ENCODE measurements at places on chromosomes 1 and 21.
A peak's percentile ranks its signal among the peaks of the same experiment; 100 is the strongest.

- no peak for DNase-seq
Observed at GRCh38 chr1:204744107-204744779, 58.7 kb upstream of the LRRN2 start.

- DNase-seq = no peak
Observed at GRCh38 chr1:46522184-46522968, 29.1 kb downstream of the KNCN start.

- peak; percentile 80 for DNase-seq
Observed at GRCh38 chr1:67149179-67149770, 14.5 kb upstream of the C1orf141 start.

- no peak for DNase-seq
Observed at GRCh38 chr1:209208648-209209047, 374.9 kb upstream of the CAMK1G start.

DNA sequence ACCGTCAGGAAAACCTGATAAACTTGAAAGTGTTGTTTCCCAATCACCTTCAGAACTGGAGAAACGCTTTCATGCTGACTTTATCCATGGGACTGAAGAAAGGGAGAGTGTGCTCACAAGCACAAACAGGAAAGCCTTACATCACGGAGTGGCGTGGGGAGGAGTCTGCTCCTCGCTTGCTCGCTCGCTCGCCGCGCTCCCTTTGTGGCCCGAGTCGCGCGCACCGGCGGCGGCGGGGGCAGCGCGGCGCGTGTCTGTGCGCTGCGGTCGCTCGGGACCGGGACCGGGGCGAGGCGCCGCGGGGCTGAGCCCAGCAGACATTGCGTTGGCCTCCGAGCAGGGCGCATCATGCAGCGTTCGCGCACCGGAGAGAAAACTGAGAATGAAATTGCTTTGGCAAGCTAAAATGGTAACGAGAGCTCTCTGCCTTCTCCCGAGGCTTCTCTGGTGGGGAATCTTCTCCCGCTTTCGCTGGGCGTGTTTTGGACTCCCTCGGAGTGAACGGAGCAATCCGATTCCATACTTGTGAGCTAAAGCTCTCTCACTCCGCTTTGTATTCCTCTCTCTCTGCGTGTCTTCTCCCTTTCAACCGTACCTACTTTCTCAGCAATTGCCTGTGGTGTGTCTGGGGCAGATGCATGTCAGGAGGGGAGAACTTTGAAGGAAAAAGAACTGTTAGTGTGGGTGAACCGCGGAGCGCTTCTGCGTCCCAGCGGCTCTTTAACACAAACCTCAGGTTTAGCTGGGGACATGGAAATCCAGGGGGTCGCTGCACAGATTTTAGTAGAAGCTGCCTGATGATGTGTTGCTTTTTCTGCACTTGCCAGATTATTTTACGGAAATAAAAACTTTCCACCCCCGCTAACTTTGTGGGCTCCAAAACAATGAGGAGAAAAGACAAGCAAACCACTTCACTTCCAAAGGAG is at the start of gene RGL1:
RGL1 (plus strand) TSS at position 205 of the 926 bp plus-strand sequence; CDS start at position 383, 178 bp downstream.
- peak; percentile 6 for DNase-seq

DNA sequence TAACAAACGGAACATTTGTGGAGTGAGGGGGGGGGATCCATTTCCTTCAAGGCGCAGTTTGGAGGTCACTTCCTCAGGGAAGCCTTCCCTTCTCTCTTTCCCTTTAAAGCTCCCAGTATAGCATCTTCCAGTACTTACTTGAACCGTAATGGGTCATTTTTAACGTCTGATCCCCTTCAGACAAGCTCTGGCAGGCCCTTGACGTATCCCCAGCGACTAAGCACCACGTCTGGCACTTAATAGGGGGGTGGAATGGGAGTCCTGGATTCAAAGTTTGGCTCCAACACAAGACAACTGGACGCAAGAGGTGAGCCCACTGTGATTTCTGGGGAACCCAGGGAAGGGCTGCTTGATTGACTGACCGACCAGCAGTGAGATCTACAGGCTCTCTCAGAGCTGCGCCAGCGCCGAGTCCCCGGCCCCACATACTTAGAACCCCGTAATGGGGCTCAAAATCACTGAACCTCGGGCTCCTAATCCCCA is 441 bp downstream of the YARS1 start:
- no peak for DNase-seq

DNA sequence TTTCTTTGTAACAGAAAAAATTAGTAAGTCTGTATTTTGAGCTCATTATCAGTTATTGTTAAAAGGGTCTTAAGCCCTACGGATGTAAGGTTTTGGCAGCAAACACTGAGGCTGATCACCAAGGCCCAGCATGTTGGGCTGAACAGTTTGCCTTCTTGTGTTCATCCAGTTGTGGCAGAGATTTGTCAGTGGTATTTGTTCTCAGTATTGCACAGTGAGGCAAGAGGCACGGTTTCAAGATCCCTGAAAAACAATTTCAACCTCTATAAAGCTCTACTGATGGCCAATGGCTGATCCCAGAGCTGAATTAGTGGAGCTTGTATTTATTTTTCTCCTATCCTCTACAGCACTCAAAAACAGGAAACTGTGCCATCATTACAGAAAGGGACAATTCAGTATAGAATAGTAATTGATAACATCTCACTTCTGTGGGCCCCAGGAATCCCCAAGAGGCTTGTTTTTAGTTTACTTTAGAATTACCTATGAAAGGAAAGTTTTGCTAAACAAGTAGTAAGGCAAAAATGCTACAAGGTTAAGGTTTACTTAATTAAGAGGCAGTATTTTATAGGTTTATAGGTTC is 191.8 kb upstream of the RAB4A start:
- DNase-seq = no peak

- no peak for DNase-seq
Observed at GRCh38 chr1:54088385-54088784, 35.0 kb downstream of the TCEANC2 start.

DNA sequence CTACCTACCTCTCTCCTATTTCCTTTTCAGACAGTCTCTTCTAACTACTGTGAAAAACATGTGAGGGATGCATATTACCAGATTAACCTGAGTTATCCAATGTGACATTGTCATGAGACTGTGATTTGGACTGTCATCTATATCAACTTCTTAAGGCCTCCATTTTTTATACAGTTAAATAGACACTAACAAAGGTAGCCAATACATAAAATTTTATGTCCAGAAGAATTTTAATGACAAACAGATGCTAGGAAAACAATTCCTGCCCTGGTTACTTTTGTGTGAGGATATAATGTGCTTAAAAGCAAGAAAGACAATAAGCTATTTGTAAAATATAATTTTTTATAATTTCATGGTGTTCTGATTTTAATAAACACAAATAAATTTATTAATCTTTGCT is 136.2 kb downstream of the DPYD start:
- DNase-seq = no peak

DNA sequence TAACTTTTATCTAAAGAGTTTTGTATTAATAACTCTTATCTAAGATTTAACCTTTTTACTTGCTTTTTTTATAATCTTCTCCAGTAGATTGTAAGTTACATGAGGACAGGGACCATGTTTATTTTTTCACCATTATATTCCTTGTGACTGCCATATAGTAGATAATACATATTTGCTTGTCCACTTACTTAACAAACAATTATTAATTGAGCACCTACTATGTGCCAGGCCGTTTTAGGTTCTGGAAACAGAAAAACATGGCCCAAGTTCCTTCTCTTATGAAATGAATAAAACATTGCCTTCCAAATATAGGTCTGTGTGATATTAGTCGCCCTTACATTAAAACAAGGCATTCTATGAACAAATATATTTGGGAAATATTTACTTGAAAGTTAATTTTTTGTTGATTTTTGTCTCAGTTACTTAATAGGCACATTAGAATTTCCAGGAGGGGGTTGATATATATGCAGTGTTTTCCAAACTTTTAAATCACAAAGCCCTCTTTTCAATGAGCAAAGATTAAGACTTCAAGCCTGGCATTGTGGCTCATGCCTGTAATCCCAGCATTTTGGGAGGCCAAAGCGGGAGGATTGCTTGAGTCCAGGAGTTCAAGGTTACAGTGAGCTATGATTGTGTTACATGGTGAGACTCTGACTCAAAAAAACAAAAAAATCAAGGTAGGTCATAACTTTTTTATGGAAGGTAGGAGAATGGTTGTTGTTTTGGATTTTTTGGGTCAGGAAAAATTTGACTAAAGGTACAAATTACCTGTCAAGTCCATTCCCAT is 22.7 kb downstream of the CDKN2C start:
- no peak for DNase-seq

DNA sequence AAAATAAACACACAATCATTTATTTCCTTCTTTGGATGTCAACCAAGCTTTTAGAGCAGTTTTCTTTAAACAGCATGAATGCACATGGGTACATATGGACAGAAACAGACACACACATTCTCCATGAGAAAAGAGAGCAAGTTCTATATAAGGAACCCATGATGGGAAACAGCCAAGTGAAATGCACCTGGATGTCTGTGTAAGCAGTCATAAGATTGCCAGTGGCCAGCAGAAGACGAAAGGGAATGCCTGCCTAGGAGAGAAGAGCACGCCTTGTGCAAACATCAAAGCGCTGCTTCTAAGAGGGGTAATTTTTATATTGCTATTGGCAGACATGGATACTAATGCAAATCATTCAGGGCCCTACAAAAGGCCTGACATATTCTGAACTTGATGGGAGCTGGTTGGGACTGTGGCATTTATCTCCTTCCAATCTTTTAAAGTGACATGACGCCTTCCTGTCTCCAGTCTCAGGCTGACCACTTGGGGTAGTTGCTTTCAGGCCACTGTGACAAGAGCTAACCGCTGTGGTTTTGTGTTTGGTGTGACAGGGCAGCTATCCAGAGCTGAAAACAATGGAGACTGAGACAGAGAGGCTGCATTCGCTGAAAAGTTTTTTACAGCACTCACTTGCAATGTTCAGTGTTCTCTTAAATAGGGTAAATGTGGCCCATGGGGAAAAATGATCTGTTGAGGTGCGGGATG is 75.0 kb upstream of the DPT start:
- DNase-seq = no peak
